Colonic mucosa (tissue), 4 donors: ENCODE measurements at places on chromosomes 4 and X.

DNA sequence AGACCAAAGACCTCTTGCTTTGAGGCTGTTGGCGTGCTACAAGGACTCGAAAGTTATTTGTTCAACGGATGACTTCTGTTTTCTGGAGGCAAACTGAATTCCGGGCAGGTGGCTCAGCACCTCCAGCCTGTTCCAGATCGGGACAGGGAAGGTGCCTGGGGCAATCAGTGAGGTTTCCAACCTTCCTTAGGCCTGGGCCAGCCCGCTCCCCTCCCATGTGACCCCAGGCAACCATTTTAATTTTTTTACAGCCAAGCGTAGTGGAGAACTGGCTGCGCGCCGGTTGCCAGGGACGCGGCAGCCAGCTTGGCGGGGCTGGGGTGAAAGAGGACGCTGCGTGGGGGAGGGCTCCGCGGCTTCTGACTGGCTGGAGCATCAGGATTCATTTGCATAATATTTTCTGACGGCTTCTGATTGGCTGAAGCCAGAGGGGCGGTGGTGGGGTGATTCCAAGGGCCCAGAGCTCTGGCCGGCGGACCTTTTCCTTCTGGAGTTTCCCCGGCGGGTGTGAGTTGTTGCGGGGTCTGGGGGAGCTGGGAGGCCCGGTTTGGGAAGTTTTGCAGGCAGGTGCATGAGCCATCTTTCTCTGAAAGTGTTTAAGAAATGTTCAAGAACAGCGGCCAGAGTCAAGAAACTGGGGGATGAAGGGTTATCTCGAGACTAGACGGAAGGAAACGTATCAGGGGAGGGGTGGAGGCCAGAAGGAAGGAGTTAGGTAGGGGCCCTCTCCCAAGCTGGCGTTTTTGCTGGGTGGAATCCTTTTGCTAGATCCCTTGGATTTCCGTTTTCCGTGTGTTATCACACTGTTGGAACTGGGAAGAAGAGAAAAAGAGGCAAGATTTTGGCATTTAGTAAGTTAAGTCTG lies at the start of gene MID1IP1:
MID1IP1 (plus strand) TSS at position 479 of the 865 bp plus-strand sequence. CDS start 3,488 bp downstream, outside the sequence.
- DNase-seq, result peak; percentile 92

- no peak for DNase-seq
These were observed 375.3 kb downstream of the IDS start for GRCh38 chrX:149129767-149130166.

GRCh38 chrX:12758291-12758690 lies 32.9 kb upstream of the PRPS2 start:
- no peak for DNase-seq

- no peak for DNase-seq
These were observed 97.7 kb downstream of the CEP44 start for GRCh38 chr4:174381440-174381800.

DNA sequence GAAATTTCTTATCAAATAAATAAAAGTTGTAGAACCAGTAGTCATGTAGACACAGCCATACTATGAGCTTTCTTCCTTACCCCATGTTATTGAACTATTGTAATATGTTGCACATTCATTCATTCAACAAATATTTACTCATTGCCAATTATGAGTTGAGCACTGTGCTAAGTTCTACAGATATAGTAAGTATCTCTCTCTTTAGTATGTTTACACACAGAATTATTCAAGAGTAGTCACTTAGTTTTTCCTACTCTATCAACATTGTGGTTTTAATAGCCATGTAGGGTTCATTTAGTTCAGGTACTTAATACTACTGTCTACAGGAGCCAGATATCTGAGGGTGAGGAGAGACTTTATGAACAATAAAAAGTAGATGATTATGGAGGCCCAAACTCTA lies 86.2 kb downstream of the TEX13A start:
- DNase-seq, result no peak
